ENCODE measurements at places on chromosomes 12 and 14.

GRCh38 chr12:71509705-71510104 is 70.1 kb downstream of the LGR5 start:
- no peak for DNase-seq

DNA sequence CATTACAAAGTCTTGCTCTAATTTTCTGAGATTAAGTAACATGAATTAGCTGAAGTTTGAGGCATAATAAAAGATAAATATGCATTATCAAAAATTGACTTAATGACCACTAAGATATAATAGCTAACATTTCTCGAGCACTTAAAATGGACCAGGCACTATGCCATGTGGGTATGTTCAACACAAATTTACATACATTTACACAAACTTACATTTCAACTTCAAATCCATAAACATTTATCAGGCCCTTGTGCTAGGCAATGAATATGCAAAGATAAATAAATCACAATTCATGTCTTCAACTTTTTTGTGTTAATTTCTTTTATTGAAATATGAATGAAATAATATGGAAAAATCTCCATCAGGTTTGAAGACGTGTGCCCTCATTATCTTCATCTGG is 108.7 kb downstream of the GAS2L3 start:
- no peak for DNase-seq

GRCh38 chr12:51851413-51852124 is 3.1 kb upstream of the FIGNL2 start:
- peak; percentile 49 for DNase-seq

GRCh38 chr14:89486505-89486904 is 69.5 kb upstream of the FOXN3 start:
- DNase-seq = no peak

- DNase-seq = no peak
Measured at GRCh38 chr12:132353811-132354210, 24.4 kb upstream of the GALNT9 start.

GRCh38 chr12:44616402-44616801 is 259.7 kb downstream of the NELL2 start:
- no peak for DNase-seq

GRCh38 chr12:66633676-66634075 is 45.2 kb downstream of the GRIP1 start:
- no peak for DNase-seq

DNA sequence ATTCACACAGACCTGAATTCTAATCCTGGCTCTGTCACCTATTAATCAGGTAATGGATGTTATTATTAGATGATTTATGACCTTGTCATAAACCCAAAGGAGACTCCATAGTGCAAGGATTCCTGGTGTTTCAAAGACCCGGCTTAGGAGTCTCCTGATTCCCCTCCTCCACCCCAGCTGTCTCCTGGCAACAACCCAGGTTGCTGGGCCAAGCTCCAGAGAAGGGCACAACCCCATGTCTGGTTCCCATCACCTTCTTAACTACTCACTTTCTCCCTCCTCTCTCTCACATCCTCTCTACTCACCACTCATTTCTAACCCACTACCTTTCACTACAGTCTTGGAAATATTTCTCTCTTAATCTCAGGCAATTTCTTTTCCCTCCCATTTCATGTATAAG is 41.6 kb downstream of the RHOJ start:
- DNase-seq = no peak

GRCh38 chr12:78793982-78794381 is 70.6 kb upstream of the SYT1 start:
- no peak for DNase-seq

- no peak for DNase-seq
Measured at GRCh38 chr14:52878469-52878868, 72.4 kb downstream of the FERMT2 start.

DNA sequence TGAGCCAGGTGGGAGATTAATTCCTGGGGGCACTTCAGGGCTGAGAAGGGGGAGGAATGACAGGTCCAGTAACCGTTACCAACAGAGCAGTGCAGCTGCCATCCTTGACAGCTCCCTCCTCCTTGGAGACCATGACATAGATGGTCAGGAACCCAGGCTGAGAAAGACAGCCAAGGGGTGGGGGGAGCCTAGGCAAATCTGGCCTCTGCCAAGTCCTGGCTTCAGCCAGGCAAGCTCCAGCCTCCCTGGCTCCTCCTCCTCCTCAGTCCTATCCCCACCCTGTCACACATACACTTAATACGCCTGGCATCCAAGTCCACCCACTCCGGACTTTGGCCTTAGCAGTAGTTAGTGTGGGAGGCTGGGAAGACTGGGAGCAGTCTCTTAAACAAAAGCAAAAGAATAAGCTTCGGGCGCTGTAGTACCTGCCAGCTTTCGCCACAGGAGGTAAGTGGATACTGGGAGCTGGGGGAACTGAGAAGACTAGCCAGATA is at the start of gene RDH5:
Gene RDH5, plus strand, starts transcription at position 323 of the 494 bp plus-strand sequence. CDS start 792 bp downstream, outside the sequence.
- no peak for DNase-seq

- DNase-seq = no peak
Measured at GRCh38 chr14:92014040-92014439, 25.8 kb downstream of the TRIP11 start.

GRCh38 chr12:101696251-101697196 is 916 bp upstream of the CHPT1 start:
- DNase-seq = no peak

GRCh38 chr12:121579190-121579791 is 1.5 kb downstream of the KDM2B start:
- peak; percentile 59 for DNase-seq

GRCh38 chr12:93434256-93434865 is 7.4 kb downstream of the UBE2N start:
- no peak for DNase-seq

DNA sequence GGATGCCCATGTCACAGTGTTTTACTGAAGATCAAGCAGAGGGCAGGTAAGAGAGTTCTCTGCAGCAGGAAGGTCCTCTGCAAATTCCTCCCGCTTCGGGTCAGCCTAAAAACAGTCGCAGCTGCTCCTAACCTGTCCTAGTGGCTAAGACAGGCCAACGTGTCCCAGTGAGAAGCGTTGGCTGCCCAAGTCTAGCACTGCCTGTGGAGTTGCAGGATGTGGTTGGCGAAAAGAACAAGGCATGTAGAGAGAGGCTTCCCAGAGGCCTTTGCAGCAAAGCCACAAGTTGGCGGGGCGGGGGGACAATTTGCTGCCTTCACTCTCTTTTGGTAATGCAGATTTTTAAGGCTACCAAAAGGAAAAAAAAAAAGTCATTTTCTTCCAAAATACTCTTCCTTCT is 340.1 kb downstream of the BCL11B start:
- DNase-seq = peak; percentile 60

- no peak for DNase-seq
Measured at GRCh38 chr12:6158749-6159148, 34.3 kb upstream of the VWF start.

GRCh38 chr14:24395609-24396582 is 2.9 kb upstream of the NYNRIN start:
- no peak for DNase-seq

GRCh38 chr12:111056618-111057521 is 136.5 kb upstream of the MYL2 start:
- DNase-seq = peak; percentile 11

GRCh38 chr12:45354399-45354798 is 138.5 kb downstream of the ANO6 start:
- no peak for DNase-seq

DNA sequence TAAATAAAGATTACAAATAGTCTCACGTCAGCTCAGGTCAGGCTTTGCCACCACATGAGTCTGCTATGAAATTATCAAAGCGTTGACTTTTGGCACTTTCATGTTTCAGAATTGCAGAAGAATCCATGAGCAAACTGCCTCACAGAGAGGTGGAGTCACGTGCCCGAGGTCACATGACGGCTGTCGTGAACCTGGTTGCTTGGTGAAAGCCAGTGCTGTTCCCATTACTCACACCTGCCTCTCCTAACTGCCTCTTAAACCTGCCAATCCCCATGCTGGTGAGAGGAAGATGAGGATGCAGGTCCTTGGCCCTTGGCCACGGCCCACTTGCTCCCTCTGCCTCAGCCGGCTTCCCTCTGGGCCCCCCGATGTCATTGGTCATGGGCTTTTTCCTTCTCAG is 272.7 kb downstream of the BCL11B start:
- no peak for DNase-seq

DNA sequence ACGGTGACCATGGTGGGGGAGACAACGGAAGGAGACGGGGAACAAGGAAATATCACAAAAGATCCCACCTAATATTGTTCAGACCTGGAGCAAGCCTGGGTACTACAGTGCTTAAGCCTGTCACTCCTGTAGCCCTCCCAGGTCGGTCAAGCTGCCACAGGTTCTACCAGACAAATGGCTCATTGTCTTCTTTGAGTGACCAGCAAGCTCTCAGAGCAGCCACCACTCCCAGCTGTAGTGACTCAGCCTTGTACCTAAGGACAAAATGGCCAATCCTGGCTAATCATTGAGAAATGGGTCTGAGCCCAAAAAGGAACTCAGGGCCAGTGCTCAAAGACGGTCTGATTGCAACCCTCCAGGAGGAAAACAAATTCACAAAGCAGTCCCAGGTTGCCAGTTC is 238.4 kb upstream of the NOS1 start:
- no peak for DNase-seq

DNA sequence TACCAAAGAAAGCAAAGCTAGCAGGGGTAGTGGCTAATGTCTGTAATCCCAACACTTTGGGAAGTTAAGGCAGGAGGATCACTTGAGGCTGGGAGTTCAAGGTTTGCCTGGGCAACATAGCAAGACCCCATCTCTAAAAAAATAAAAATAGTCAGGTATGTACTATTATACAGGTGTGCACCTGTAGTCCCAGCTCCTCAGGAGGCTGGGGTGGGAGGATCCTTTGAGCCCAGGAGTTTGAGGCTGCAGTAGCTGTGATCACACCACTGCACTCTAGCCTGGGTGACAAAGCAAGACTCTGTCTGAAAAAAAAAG is 142.2 kb downstream of the PAWR start:
- no peak for DNase-seq

GRCh38 chr14:103317251-103317650 is 16.8 kb upstream of the EIF5 start:
- no peak for DNase-seq

Measured in CD4-positive, alpha-beta T cell (primary cell).